G401 (cell line): ENCODE measurements at places on chromosomes 5 and 9. TPM values are rescaled to one million over a fixed set of nuclear protein-coding genes. Genes with fewer than 3 reads are reported as not detected.

GRCh38 chr9:125493881-125494652 lies 212.9 kb downstream of the MAPKAP1 start:
- DNase-seq: no peak

DNA sequence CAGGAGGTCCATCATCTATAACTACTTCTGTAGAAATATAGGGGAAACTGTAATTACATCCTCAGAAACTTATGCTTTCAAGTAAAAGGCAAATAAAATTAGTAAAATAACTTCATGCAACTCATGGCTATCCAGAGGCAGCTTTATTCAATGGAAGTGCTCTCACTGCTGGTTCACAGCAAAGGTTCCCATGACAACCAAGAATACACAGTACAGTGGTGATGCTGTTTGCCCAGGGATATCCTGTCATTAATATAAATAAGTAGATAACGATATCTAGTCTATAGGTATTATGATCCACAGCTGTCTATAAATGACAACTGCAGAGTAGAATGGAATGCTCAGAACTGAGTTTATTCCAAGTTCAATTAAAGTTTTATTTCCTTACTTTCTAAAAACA lies 390.3 kb downstream of the PDE4D start:
- no peak for DNase-seq

DNA sequence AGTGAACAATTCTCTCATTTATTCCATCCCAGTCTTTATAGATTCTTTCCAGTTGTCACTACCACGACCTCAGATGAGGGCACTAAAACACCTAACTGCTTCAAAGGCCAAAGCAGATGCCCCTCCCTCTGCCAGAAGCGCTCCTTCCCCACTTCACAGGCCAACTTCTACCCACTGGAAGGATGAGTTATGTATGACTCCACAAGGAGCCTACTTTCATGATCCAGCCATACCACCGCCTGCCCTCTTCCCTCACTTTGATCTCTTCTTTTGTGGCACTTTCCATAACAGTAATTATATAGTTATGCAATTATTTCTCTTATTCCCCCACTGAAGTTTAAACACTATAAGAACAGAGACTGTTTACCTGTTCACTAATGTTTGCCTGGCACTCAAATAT lies 93.7 kb downstream of the HOMER1 start:
- no peak for DNase-seq

GRCh38 chr9:6195714-6196360 lies 19.8 kb upstream of the IL33 start:
- DNase-seq: no peak

Gene LPAR1
- not detected in 2 replicates for total RNA-seq
